ENCODE measurements at places on chromosomes 3 and 15. TPM values are rescaled to one million over a fixed set of nuclear protein-coding genes. Genes with fewer than 3 reads are reported as not detected.
A peak's percentile ranks its signal among the peaks of the same experiment; 100 is the strongest.

Gene SLC28A1
- total RNA-seq: not detected

Gene CD200R1
- total RNA-seq: not detected

Gene SGO1
- total RNA-seq: 15.5 TPM

Gene GOLGA8K
- 3.8 TPM for total RNA-seq

Gene THAP10
- 4.0 TPM for total RNA-seq

Gene SENP2
- total RNA-seq: 38.9 TPM

Gene RETNLB
- not detected for total RNA-seq

Gene SENP8
- total RNA-seq: 1.4 TPM

Gene CA12
- 1.8 TPM for total RNA-seq

Gene MAGI1
- total RNA-seq: 47.7 TPM

Gene PIK3CB
- total RNA-seq: 28.4 TPM

Gene SLC51A
- total RNA-seq: not detected

- H3K36me3 ChIP-seq: peaks cover 24% of the 10 kb centered on the region
- H3K27me3 ChIP-seq: no peaks in the 10 kb centered on the region
- no peaks in the 10 kb centered on the region for H3K4me1 ChIP-seq
- DNase-seq: peak; percentile 26
- no peak overlapping the region for H3K4me3 ChIP-seq
These were observed 44.1 kb downstream of the RUBCN start for GRCh38 chr3:197692641-197693040.

DNA sequence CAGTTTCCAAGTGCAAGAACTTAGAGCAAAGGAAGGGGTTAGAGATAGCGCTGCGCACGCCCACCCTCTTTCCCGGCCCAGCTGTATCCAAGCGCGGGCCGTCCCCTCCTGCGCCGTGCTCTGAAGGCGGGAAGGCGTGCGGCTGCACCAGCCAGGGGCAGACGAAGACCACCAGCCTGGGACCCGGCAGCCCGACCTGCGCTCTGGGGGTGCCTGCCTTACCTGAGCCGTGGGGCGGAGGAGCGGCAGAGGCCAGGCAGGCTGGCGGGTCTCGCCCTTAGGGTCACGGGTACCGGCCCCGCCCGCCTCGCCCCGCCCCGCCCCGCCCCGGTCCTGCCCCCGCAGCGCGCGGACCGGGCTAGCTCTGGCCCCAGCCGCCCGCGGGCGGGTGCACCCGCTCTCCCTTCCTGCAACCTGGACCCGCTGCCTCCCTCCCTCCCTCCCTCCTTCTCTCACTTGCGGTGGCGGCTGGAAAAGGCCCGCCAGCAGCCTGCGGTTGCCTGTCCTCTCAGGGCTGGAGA is at the start of gene WDR72:
WDR72 (minus strand) TSS at position 253 of the 521 bp plus-strand sequence. CDS start 26,514 bp downstream, outside the sequence.
- no peaks in the 10 kb centered on the region for H3K36me3 ChIP-seq
- H3K4me3 ChIP-seq: no peak within 1 kb of the TSS
- H3K27ac ChIP-seq: no peak within 1 kb of the TSS
- DNase-seq: no peak

DNA sequence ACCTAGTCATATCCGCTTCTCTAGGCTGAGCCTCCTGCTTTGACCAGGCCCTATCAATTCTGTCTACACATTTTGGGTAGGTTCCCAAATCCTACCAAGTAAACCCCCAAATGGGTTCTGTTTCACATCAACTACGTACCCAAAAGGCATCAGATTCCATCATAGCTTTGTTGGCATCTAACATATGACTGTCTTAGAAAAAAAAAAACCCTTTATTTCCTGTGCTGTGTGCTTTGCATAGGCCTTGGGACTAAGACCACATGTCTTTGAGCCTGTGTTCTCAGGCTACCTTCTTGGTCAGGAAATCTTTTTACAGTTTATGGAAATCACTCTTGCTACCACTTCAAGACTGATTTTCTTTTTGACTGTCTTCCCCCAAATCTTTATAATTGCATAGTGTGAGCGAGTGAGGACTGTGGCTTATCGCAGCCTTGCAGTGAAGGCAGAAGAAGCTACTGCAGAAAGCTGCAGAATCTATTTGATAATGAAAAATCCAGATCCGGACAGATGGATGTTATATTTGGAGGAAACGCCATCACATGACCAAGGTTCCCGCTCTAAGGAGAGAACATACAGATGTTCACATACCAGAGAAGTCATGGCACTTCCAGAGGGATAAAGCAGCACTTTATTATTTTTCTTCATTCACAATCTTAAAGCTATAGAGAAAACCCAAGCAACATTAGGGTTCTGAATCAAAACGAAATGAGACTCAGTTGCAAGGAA is 111.2 kb downstream of the EOMES start:
- H3K27ac ChIP-seq: no peak overlapping the region
- no peak overlapping the region for H3K4me3 ChIP-seq
- H3K27me3 ChIP-seq: no peaks in the 10 kb centered on the region
- peaks cover 16% of the 10 kb centered on the region for H3K4me1 ChIP-seq

DNA sequence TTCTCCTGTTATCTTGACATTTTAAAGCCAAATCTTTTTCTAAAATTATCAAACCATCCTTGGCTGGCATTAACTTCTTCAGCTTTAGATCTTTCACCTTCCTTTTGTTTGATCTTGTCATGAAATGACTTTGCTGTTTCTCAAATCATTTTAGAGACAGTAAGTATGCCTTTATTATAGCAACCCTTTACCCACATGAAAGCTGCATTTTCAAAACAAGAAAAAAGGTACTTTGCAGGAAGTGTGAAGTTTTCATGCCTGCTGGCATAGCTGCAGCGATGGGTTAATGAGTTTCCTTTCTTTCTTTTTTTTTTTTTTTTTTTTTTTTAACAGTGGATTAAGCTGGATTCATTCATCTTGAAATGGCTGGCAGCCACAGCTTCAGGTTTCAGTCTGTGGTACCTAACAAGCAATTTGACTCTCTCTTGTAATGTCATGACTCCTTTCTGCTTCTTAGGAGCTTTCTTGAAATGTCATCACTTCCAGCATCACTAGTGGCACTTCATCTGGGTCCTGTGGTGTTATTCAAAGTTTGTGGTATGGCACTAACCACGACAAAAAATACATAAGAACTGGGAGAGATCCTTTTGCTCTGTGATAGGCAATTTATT is 18.8 kb downstream of the SLC25A26 start:
- no peaks in the 10 kb centered on the region for H3K4me1 ChIP-seq
- no peaks in the 10 kb centered on the region for H3K27me3 ChIP-seq
- no peaks in the 10 kb centered on the region for H3K36me3 ChIP-seq
- DNase-seq: no peak
- H3K27ac ChIP-seq: no peak overlapping the region

- no peak for DNase-seq
- H3K27ac ChIP-seq: no peak overlapping the region
- H3K4me1 ChIP-seq: peaks cover 14% of the 10 kb centered on the region
These were observed 130.4 kb upstream of the SMAD3 start for GRCh38 chr15:66934868-66935520.

DNA sequence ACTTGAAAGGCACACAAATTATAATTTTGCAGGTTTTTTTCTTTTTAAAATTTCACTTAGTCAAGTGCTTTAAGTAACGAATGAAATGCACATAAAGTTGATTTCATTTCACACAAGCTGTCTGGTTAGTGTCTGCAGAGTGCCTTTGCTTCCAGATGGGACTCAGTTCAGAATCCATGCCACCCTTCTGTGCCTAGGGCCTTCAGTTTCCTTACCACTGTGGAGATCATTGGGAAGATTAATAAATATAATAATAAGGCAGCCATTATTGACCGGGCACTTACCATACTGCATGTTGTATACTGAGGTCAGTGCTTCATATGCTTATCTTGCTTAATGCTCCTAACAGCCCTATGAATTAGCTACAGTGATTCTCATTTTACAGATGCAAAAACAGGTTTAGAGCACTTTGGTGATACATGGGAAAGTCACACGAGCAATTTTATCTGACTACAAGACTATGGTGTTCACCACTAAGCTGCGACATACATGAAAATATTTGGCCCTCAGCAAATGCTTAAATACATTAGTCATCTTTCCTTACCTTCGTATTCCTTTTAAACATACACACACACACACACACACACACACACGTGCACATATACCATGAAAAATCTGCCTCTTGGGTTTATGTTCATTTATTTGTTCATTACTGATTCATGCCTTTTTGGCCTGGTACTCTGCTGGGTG is 3.1 kb downstream of the NMNAT3 start:
- DNase-seq: no peak
- no peaks in the 10 kb centered on the region for H3K4me1 ChIP-seq
- no peaks in the 10 kb centered on the region for H3K36me3 ChIP-seq

- H3K27me3 ChIP-seq: no peaks in the 10 kb centered on the region
- no peak overlapping the region for H3K4me3 ChIP-seq
- H3K4me1 ChIP-seq: no peaks in the 10 kb centered on the region
- DNase-seq: no peak
These were observed 158.4 kb downstream of the FHIT start for GRCh38 chr3:61092870-61093269.

DNA sequence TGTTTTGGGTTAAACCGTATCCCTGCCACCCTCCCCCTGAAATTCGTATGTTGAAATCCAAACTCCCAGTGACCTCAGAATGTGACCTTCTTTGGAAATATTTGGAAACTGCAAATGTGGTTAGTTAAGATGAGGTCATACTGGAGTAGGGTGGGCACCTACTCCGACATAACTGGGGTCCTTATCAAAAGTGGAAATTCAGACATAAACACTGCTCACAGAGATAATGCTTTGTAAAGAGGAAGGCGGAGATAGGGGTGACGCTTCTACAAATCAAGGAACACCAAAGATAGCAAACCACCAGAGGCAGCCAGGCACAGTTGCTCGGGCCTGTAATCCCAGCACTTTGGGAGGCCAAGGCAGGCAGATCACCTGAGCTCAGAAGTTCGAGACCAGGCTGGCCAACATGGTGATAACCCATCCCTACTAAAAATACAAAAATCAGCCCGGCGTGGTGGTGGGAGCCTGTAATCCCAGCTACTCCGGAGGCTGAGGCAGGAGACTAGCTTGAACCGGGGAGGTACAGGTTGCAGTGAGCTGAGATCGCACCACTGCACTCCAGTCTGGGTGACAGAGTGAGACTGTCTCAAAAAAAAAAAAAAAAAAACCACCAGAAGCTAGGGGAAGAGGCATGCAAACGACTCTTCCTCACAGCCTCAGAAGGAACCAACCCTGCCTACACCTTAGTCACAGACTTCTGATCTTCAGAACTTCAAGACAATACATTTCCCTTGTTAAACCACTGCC is 51.1 kb upstream of the CHD2 start:
- H3K27me3 ChIP-seq: peaks cover 41% of the 10 kb centered on the region
- H3K27ac ChIP-seq: no peak overlapping the region
- H3K4me3 ChIP-seq: no peak overlapping the region
- DNase-seq: no peak
- no peaks in the 10 kb centered on the region for H3K36me3 ChIP-seq

DNA sequence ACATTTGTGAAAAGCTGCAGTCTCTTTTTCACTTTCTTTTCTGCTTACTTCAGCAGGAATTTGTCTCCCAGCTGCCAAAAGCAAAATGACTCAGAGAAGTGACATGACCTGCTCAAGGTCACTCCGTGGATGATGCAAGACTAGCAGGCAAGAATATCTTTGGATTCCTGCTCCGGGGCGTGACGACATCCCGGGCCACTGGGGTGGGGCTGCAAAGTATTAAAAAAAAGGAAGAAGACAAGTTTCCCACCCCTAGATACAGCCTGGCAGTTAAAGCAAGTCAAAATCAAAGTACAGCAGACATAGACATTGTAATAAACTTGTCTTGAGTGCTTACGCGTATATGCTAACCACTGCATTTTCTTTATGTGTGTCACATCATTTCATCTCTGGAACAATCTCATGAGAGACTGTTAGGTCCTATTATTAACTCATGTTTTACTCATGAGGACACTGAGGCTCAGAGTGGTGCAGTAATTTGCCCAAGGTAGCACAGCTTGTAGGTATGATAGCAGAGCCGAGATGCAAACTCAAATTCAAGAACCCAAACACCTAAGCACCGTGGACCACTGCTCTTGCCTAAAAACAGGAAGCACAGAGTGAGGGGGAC is 485.2 kb upstream of the PROK2 start:
- H3K27me3 ChIP-seq: peaks cover 21% of the 10 kb centered on the region
- no peak overlapping the region for H3K4me3 ChIP-seq

- no peak overlapping the region for H3K27ac ChIP-seq
- DNase-seq: no peak
- peaks cover 8% of the 10 kb centered on the region for H3K4me1 ChIP-seq
- no peak overlapping the region for H3K4me3 ChIP-seq
- H3K36me3 ChIP-seq: no peaks in the 10 kb centered on the region
These were observed 1.2 kb downstream of the STIMATE start for GRCh38 chr3:52896151-52896550.

- peaks cover 14% of the 10 kb centered on the region for H3K4me1 ChIP-seq
- peak; percentile 37 for DNase-seq
- H3K4me3 ChIP-seq: peak overlapping the region; percentile 96
- no peaks in the 10 kb centered on the region for H3K36me3 ChIP-seq
- H3K27ac ChIP-seq: no peak overlapping the region
These were observed 1.5 kb downstream of the CRYBG3 start for GRCh38 chr3:97823046-97824004.

GRCh38 chr3:181265750-181266333 is 276.3 kb upstream of the DNAJC19 start:
- DNase-seq: peak; percentile 6
- no peak overlapping the region for H3K27ac ChIP-seq
- no peaks in the 10 kb centered on the region for H3K27me3 ChIP-seq
- no peaks in the 10 kb centered on the region for H3K36me3 ChIP-seq
- peak overlapping the region; percentile 4 for H3K4me3 ChIP-seq

DNA sequence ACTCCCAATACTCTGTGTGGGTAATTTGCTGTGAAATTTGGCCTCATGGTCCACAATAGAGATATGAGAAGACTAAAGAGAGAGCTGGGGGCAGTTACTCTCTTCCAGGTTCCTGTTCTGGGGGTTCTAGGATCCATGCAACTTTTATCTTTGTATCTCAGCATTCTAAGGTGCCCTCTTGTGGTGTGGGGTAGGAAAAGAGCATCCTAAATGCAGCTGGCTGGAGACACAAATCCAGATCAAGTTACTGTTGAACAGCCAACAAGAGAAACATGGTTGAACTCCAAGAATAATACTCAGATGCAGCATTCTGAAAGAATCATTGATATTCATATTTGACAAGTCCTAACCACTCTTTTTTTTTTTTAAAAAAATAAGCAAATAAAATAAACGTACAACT is 238.2 kb downstream of the GREM1 start:
- H3K4me3 ChIP-seq: no peak overlapping the region
- peak; percentile 51 for DNase-seq
- H3K36me3 ChIP-seq: no peaks in the 10 kb centered on the region
- H3K27me3 ChIP-seq: peaks cover 3% of the 10 kb centered on the region
- no peak overlapping the region for H3K27ac ChIP-seq

- H3K27me3 ChIP-seq: no peaks in the 10 kb centered on the region
- H3K27ac ChIP-seq: no peak overlapping the region
- H3K36me3 ChIP-seq: no peaks in the 10 kb centered on the region
- no peak overlapping the region for H3K4me3 ChIP-seq
- no peaks in the 10 kb centered on the region for H3K4me1 ChIP-seq
These were observed 146.1 kb downstream of the DPH6 start for GRCh38 chr15:35399901-35400300.

GRCh38 chr15:32636908-32637567 is 4.5 kb upstream of the SCG5 start:
- no peaks in the 10 kb centered on the region for H3K4me1 ChIP-seq
- H3K4me3 ChIP-seq: no peak overlapping the region
- H3K27ac ChIP-seq: no peak overlapping the region
- no peak for DNase-seq
- peaks cover 27% of the 10 kb centered on the region for H3K36me3 ChIP-seq
